Suppressor macrophage treated with lipopolysaccharide for 4 hours (primary cell): ENCODE measurements at places on chromosomes 13 and 19.

DNA sequence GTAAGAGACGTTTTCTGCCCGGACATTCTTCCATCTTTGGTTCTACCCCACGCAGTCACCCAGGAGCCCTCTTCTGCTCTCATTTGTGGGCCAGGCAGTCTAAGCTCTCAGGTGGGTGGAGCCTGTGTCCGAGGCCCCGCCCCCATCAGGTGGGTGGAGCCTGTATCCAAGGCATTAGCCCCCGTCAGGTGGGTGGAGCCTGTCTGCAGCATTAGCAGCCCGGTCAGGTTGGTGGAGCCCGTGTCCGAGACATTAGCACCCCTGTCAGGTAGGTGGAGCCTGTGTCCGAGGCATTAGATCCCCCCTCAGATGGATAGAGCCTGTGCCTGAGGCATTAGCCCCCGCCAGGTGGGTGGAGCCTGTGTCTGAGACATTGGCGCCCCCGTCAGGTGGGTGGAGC lies 45.5 kb upstream of the C13orf46 start:
- DNase-seq = peak; percentile 20

GRCh38 chr13:113143466-113144254 lies 14.8 kb upstream of the PROZ start:
- DNase-seq = no peak

GRCh38 chr13:20161275-20161950 lies 561 bp upstream of the GJA3 start:
- peak; percentile 46 for DNase-seq

- no peak for DNase-seq
These were observed 4.0 kb downstream of the TMIGD2 start for GRCh38 chr19:4297901-4298809.

DNA sequence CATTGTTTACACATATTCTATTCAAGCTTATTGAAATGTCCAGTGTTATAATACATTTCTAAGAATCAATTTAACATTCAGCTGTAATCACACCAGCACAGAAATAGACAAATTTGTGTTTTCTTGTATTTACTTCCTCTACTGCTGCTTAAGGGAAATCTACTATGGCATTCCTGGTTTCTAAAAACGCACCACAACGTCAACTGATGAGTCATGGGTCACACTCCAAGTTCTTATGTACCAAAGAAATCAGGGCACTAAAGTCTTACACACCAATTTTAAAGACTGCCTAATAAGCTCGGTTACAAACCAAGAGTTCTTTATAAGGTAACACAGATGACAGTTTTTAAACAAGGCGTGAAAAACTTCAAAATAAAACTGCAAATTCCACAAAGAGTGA lies 13.2 kb downstream of the LNX2 start:
- DNase-seq = peak; percentile 69

- DNase-seq = no peak
These were observed 18.5 kb upstream of the ATP11A start for GRCh38 chr13:112671359-112671758.

GRCh38 chr19:3866910-3867638 lies 1.8 kb downstream of the ZFR2 start:
- no peak for DNase-seq

DNA sequence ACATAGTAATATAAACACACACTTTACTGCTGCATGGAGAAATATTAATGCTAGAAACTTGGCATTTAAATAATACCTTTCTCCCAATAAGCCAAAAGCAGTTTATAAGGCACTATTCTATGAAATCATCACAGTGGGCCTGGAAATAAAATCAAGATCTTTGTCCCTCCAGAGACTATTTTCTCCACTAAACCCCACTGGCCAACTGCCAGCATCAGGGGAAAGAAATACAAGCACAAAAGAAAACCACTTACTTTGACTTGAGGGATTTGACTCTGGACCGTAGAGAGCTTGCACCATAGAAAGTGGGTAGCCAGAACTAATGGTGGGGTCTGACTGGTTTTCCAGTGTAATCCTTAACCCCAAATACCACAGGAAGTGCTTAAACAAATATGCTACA lies 71.9 kb downstream of the DCLK1 start:
- DNase-seq = no peak

- no peak for DNase-seq
These were observed 35.0 kb upstream of the TNFSF11 start for GRCh38 chr13:42538996-42539395.

GRCh38 chr13:92074658-92075057 lies 676.2 kb downstream of the GPC5 start:
- peak; percentile 1 for DNase-seq

DNA sequence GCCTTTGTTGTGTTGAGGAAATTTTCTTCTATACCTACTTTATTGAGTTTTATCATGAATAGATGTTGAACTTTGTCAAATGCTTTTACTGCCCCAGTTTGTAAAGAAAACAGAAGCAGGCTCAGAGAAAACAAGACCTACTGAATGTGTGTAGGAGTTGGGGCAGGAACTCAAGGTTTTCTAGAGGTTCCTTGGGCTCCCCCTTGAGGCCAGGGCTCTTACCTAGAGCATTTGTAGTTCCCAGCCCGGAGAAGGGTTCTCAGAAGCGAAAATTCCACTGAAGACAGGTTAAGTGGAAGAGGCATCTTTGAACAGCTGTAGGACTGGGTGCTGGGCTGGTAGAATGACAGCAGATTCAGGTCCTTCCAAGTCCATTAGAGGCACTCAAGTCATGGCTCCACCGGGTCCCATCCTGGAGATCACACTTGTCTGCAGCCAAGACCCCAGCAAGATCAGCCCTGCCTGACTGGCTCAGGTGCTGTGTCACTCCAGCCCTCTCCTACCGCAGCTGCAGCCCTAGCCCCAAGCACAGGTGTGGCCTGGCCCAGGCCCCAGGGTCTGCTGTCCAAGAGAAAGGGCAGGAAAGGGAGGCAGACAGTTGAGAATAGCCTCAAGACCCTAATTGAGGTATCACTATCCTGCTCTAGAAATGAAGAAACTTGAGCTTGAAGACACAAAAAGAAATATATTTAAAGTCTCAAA lies 425.5 kb downstream of the PCDH20 start:
- DNase-seq = no peak

DNA sequence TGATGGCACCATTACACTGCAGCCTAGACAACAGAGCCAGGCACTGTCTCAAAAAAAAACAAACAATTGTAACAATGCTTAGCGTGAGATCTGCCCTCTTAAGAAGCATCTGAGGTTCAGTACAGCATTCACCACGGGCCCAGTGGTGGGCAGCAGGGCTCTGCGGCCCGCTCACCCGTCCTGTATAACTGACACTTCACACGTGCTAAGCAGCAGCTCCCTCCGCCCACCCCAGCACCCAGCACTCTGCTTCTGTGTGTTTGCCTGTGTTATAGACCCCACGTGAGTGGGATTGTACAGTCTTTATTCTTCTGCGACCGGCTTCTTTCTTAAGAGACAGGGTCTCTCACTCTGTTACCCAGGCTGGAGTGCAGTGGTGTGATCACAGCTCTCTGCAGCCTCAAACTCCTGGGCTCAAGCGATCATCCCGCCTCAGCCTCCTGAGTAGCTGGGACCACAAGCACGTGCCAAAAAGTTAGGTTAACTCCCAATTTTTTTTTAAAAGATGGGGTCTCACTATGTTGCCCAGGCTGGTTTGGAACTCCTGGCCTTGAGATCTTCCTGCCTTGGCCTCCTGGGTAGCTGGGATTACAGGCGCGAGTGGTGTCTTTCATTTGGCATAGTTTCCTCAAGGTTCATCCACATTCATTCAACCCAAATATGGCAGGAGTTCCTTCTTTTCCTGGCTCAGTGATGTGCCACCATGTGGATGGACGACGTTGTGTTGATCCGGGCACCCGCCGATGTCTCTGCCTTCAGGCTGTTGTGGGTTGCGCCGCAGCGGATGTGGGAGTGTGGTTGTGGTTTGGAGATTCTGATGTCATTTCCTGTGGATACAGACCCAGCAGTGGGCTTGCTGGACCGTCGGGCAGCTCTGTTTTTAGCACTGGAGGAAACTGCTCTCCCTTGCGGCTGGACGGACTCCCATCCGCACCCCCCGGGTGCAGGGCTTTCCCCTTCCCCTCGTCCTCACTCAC lies 170.0 kb downstream of the KDM4B start:
- DNase-seq = peak; percentile 78

DNA sequence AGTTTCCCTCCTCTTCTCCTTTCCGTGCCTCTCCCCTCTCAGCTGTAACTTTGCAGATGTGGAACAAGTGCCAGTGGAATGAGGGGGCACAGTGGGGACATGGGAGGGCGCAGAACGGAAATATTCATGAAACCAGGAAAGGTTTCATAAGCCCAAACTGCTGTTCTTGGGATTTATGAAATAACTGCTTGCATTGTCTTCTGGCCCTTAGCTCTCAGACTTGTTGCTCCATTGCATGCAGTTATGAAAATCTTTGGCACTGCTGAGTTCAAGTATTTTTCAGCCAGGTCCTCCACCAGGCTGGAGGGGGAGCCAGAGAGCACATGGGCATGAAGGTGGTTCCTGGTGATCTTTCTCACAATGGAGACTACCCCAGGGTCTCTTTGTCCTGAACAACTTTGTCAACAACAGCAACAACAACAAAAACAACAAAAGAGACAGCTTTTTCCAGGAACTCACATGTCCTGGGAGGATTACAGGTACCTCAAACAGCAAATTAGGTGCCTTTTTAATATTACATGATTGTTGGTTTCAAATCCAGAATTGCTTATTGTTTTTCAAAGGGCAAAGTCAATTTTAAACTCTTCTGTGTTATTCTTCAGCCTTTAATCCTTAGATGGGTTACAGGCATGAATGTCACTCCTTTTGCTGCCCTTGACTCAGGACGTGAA lies 1.5 kb downstream of the RGCC start:
- DNase-seq = peak; percentile 80

GRCh38 chr13:33940898-33941297 lies 122.9 kb downstream of the RFC3 start:
- no peak for DNase-seq

DNA sequence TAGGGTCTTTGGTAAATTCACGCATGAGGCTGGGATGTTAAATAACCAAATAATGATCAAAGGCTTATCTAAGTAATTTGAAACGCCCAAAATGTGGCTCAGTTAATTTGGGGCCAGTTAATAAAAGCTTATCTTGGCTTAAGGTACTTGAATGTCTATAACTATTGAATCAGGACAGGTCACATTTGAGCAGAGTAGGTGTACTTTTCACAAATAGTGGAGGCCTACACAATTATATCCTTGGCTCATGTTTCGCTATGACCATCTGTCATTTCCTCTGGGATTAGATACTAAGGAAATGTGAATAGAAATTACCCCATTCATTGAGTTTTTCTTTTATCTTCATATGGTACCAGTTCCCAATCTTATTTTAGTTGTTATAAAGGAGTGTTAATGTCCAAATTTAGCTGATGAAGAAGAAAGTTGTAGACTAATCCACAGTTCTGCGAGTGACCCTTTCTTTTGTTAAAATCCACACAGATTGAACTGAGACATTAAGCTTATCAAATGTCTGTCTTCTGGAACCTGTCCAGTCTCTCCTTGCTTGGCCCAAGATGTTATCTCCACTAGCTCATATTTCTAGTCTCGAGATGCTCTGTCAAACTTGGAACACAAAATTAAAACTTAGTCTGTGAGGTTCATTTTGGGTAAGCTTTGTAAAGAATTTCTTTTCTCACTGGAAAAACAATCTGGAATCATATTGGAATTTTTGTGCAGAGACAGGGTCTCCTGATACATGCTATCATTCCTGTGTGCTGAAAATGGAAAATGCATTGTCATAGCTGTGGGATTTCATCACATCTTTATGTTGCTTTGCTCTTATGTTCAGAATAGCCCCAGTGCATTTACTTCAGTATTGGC lies 31.0 kb downstream of the SLAIN1 start:
- DNase-seq = no peak
